ENCODE measurements at places on chromosomes 4 and X.

GRCh38 chr4:53937327-53937726 lies 127.1 kb downstream of the CHIC2 start:
- DNase-seq: no peak

DNA sequence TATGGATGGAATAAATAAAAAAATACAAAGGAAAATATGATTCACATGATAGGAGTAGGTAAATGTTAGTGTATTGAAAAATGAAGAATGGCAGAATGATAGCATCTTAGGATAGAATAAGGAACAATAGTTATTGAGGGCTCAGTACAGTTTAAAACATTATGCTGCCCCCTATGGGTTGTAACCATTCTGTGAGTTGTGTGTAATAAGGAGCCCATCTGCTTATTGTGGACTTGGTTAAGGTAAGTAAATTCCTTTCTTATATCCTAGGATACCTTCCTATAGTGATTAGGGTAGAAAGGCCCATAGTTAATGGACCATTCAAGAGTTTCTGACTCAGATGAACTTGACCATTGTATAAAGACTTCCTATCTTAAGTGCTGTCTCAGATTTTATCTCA lies 195.8 kb downstream of the PDHA2 start:
- no peak for DNase-seq

- no peak for DNase-seq
Measured at GRCh38 chr4:64582492-64582891, 173.2 kb upstream of the TECRL start.

- no peak for DNase-seq
Measured at GRCh38 chrX:42437211-42437610, 340.8 kb downstream of the PPP1R2C start.

- no peak for DNase-seq
Measured at GRCh38 chr4:184238072-184238745, 20.5 kb upstream of the ENPP6 start.

GRCh38 chrX:80331285-80331684 lies 89.0 kb upstream of the TENT5D start:
- DNase-seq: no peak

GRCh38 chrX:20060961-20061748 lies 55.6 kb downstream of the MAP7D2 start:
- no peak for DNase-seq

GRCh38 chr4:30473225-30473624 lies 246.9 kb upstream of the PCDH7 start:
- DNase-seq: no peak

GRCh38 chrX:13013363-13014110 lies 30.9 kb downstream of the FAM9C start:
- DNase-seq: no peak

- no peak for DNase-seq
Measured at GRCh38 chrX:131595120-131595519, 51.2 kb downstream of the OR13H1 start.

DNA sequence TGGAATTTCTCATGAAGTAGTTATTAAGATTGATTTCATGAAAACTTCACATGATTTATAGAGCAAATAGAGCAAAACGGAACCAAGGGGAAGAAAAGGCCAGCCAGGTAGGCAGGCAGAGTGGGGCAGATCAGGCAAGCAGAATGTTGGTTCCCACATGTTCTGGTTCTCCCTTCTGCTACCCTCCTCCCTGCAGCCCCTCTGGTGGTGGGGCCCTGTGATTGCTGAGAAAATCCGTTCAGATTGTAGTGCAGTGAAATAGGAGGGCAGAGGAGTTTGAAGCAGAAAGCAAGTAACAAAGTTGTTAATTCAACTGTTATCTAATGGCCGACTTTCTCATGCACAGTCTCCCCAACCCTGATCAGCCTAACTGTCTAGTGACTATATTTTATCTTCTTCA lies 185.3 kb downstream of the MID1IP1 start:
- no peak for DNase-seq

- DNase-seq: no peak
Measured at GRCh38 chr4:172362569-172362968, 549.4 kb downstream of the GALNTL6 start.

GRCh38 chr4:125837493-125838201 lies 522.9 kb downstream of the FAT4 start:
- no peak for DNase-seq

DNA sequence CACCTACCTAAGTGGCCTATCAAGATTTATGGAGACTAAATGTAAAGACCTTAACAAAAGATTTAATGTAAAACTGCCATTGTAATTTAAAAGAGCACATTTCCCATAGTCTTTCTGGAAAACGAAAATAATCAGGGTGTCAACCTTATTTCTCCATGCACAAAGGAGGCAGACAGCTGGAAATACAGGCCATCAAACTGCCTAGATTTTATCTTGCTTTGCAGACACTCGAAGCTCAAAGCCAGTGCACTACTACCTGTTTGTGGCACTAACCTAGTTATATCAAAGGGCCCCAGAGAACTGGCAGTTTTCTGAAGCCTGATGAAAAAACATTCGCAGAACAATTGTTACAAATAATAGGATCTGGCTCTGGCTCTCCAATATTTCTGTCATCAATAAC lies 863.9 kb downstream of the STPG2 start:
- DNase-seq: no peak

DNA sequence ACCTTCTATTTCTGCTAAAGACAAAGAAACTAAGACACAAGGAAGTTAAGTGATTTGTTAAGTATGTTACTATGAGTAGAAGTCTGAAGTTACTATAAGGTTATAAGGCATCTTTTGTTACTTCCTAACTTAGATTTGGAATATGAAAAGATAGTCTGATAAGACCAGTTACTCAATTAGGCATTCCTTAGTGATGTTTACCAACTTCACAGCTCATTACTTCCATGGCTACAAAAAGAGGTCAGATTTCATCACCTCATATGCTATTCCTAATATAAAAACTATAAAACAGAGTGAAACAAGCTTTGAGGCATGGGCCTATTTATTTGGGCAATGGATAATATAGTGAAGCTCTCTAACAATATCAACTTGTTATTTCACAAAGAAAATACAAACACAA lies 143.1 kb downstream of the TBCK start:
- no peak for DNase-seq

DNA sequence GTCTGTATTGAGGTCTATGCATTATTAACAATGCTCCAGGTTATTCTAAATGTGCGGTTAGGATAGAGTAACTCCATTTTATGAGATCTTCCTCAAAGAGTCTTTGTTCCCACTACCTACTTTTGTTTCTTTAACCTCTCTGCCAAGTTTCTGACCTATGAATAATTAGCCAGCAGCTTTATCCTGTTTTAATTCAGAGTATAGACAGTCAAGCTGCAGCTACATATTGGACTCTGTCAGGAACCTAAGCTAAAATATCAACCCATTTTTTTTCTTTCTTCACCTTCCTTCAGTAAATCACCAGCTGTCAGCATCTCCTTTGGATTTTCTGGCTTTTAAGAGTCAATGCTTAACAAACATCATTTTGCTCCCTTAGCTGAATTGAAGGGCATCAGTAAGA lies 72.3 kb downstream of the TMEM47 start:
- no peak for DNase-seq

- DNase-seq: no peak
Measured at GRCh38 chr4:80419946-80420345, 84.4 kb downstream of the CFAP299 start.

GRCh38 chrX:118502161-118502789 lies 6.7 kb downstream of the DOCK11 start:
- no peak for DNase-seq

GRCh38 chr4:148273501-148273986 lies 168.7 kb downstream of the NR3C2 start:
- DNase-seq: no peak

DNA sequence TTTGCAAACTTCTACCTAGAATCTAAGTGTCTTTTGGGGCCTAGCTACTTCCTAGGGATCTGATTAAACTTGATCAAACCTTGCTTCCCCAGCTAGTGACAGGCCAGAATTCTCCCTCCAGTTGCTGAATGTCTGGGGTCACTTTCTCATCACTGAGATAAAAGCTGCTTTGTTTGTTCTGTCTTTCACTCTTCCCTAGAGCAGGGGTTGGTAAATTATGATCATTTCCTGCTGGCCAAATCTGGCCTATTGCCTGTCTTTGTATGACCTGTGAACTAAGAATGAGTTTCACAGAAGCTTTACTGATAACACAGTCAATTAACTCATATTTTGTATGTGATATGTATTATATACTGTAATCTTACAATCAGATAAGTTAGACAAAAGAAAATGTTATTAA lies 157.8 kb upstream of the AADAT start:
- no peak for DNase-seq

GRCh38 chr4:5824635-5825034 lies 68.3 kb downstream of the CRMP1 start:
- no peak for DNase-seq

- no peak for DNase-seq
Measured at GRCh38 chr4:73919691-73920090, 50.5 kb downstream of the CXCL1 start.

GRCh38 chrX:50372966-50373365 lies 97.7 kb downstream of the DGKK start:
- DNase-seq: no peak

DNA sequence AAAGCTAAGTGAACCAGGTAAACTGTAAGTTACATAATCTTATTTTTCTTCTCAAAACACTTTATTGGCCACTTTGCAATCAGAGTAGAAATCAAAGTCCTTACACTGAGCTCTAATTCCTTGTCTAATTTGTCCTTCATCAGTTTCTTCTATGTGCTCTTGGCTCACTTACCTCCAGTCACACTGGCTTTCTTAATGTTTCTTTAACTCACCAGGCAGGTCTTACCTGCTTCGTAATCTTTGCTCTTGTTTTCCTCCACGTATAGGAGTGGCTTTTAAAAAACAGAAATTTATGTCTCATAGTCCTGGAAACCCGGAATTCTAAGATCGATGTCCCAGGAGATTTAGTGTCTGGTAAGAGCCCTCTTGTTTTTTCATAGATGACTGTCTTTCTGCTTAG lies 1462.1 kb downstream of the FSTL5 start:
- no peak for DNase-seq

GRCh38 chr4:80787306-80787705 lies 243.2 kb upstream of the BMP3 start:
- DNase-seq: no peak
